ENCODE measurements at places on chromosomes 6 and 20.

GRCh38 chr20:38224531-38224930 is 36.0 kb downstream of the KIAA1755 start:
- peak; percentile 39 for DNase-seq

- no peak for DNase-seq
Observed at GRCh38 chr6:131958095-131958494, 6.9 kb upstream of the CCN2 start.

GRCh38 chr6:141451511-141452353 is 681.0 kb upstream of the GJE1 start:
- DNase-seq, result no peak

DNA sequence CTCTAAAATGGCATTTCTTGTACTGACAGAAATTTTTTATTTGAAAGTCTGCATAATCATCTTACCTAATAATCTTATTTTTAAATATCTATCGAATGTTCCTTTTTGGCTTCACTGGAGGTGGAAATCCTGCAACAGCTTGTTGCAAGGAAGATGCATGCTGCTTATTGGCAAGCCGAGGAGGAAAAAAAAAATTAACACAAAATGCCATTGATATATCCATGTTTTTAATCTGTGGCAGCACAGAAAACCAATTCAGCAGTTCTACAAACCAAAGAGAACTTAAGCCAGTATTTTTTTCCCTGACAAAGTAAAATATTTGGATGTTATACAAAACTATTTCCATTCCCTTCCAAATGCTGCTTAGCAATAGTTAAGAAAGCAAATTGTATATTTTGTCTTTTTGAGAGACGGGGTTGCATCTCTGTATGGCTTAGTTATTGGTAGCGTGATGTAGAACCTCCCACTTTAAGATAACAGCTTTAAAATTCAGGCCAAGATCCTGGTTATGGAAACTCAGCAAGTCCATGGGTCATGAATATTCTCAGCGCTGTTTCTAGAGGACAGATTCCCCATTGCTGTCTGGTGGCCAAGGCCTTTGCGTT is 231.4 kb downstream of the TMEM242 start:
- no peak for DNase-seq

DNA sequence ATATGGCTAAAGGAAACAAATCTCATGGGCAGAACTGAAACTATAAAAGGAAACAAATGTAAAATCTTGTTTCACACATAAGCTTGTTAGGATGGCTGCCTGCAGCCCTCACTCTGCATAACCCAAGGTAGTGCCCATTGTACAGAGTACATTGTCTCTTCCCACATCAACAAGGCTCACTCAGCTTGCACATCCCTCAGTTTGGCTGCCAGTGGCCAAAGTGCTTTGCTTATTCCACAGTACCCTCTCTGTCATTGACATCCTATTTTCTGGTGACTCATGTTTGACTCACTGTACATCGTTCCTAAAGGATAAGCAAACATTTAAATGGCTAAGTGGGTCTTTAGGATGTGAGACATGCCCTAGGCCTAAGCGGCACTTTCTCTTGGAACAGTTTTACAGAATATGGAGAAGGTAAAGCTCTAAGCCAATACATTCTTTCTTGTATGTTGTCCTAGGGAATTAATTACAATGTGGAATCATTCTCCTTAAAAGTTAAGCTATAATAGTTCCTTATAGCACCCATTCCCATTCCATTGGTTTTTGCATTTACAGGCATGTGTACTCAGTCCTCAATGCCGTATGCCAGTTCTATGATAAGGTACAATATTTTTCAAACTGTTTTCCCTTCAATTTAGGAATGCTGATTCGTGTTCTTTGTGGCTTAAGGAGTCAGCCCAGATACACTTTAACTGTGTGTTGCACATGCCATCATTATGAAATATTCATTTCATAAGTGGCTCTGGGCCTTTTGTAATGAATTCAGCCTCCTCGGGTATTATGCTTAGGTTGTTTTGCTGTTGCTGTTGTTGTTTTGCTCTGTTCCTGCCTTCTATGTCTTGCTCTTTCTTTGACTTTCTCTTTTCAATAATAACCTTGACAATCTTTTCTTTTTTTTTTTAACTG is 5.5 kb downstream of the ANKEF1 start:
- peak; percentile 75 for DNase-seq

- peak; percentile 21 for DNase-seq
Observed at GRCh38 chr6:145704143-145704781, 31.1 kb downstream of the EPM2A start.

- no peak for DNase-seq
Observed at GRCh38 chr6:35083507-35083906, 57.6 kb downstream of the TCP11 start.

GRCh38 chr6:83432636-83433035 is 1.8 kb upstream of the ME1 start:
- no peak for DNase-seq

- no peak for DNase-seq
Observed at GRCh38 chr6:125519367-125519766, 217.6 kb upstream of the HDDC2 start.

DNA sequence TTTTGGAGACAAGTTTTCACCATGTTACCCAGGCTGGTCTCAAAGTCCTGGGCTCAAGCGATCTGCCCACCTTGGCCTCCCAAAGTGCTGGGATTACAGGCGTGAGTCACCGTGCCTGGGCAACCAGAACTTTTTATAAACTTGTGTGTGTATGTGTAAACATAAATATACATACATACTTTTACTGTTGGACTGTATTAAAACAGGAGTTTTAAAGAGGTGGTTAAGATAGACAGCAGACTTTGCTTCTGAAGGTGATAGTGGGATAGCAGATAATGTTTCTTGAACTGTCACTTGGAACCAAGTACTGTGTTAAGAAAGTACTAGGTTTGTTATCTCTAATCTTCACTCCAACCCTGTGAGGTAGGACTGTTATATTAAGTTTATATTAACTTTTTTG is 28.6 kb upstream of the MAPK13 start:
- DNase-seq, result no peak

GRCh38 chr6:132812255-132812732 is 2.1 kb upstream of the RPS12 start:
- DNase-seq, result no peak

DNA sequence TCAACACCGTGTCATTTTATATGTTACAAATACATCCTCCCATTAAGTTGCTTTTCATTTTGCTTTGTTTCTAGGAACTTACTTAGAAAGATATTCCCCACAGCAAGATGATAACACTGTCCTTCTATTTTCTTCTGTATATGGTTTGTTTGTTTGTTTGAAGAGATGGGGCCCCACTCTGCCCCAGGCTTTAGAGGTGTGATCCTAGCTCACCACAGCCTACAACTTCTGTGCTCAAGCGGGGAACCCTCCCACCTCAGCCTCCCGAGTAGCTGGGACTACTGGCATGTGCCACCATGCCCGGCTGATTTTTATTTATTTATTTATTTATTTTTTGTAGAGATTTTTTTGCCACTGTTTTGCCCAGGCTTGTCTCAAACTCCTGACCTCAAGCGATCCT is 14.2 kb upstream of the GMDS start:
- no peak for DNase-seq

GRCh38 chr6:150999576-150999975 is 134.1 kb downstream of the MTHFD1L start:
- no peak for DNase-seq

- DNase-seq, result no peak
Observed at GRCh38 chr6:101276066-101276465, 117.4 kb upstream of the GRIK2 start.

- DNase-seq, result no peak
Observed at GRCh38 chr6:131083687-131084086, 20.6 kb upstream of the EPB41L2 start.

DNA sequence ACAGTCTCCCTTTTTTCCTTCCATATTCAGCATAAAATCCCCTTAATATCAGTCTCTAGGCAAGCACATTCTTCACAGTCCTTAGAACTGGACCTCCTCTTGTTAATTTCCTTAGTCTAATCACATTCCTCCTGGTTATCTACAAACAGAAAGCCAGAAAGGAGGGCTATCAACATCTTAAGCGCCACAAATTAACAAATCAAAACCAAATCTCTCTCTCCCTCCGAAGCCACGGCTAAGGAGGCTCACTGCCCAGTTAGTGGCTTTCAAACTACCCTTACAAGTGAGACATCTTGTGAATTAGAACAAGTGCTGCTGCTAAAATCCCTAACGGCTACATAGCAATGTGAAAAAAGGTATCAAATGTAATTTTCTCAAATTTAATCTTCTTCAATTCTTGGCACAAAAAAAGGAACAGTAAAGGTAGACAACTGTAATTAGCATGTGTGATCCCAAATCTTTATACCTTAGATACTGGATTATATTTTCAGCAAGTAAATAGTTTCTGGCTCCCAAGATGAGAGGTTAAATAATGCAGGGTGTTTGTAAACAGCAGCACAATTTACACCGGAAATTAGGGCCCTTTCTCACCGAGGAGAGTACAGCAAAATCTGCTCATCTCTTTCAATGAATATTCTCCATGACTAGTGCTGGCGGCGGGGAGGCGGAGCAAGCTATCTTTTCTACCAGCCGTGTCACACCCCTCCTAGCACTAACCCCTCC is 1.4 kb upstream of the TRIM39 start:
- DNase-seq, result peak; percentile 55

DNA sequence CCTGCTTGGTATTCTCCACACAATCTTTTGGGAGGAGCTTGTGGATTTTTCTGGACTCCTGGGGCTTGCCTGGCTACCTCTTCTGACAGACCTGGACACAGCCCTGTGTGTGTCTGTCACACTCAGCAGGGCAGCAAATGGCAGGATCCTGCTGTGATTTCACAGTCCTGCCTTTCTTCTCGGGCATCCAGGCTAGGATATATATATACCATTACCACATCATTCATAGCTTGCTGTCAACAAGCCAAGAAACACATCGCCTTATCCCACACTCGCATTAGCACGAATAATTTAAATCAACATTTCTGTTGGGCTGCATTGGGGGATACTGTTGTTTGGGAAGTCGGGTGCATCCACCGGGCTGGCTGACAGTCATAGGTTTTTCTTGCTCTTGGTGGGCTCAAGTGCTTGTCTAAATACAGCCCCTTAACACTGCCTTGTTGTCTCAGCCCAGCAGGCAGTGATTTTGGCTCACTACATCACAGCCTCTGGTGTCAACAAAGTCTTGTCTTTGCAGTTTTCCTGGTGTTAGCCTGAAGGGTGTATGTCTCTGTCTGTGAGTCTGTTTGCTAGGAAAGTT is 154.9 kb upstream of the FERMT1 start:
- DNase-seq, result no peak

- DNase-seq, result no peak
Observed at GRCh38 chr6:133101790-133102189, 139.4 kb upstream of the EYA4 start.

GRCh38 chr6:12010635-12011275 is 1.4 kb upstream of the HIVEP1 start:
- no peak for DNase-seq

- no peak for DNase-seq
Observed at GRCh38 chr20:4880051-4880450, 121.3 kb downstream of the SLC23A2 start.

DNA sequence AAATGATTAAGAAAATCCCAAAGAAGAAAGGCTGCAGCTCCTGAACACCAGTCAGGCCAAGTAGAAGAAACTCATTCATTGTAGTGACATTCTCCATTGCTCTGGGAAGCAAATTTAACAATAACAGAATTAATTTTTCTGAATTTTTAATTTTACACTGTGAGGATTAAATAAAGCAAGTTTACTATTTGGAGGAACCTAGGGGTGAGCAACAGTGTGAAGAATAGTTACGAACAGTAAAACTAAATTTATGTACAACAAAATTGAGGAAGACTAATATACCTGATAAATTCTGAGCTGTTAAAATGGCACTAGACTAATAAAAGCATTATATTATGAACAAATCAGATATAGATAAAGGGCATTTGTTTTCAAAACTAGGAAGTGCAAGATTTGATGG is at the start of gene OR12D3:
Gene OR12D3, minus strand, starts transcription at position 101 of the 400 bp plus-strand sequence. Its CDS starts 4 bp downstream, at position 97.
- no peak for DNase-seq

DNA sequence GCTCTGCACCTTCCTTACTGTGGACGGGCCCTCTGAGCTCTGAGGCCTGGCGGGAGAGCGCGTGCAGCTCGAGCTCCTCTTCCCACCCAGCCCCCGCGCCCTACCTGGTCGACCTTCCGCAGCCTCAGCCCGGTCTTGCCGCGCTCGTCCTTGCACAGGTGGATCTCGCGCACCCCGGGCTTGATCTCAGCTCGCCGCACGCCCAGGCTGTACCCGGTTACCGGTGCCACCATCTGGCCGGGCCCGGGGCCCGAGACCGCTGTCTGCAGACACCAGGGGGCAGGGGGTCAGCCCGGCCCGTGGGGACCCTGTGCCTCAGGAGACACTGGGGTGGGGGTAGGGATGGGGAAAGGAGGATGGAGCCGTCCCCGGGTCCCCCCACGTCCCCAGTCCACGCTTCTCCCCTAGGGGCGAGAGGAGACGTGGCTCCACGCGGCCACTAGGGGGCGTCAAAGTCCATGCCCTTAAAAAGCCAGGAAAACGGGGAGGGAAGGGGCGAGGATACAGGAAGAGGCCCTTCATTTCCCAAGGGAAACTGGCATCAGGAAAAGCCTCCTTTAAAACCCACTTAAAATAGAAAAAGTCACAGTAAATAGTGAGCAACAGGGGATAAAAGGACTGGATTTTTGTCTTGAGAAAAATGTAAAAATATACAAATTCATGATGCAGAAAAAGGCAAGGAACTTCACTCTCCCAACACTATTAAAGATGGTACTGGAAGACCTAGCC is 15.5 kb downstream of the SDCBP2 start:
- DNase-seq, result peak; percentile 90

- DNase-seq, result peak; percentile 71
Observed at GRCh38 chr6:134063966-134064445, 11.6 kb upstream of the SLC2A12 start.

- DNase-seq, result no peak
Observed at GRCh38 chr20:18909254-18909653, 95.7 kb downstream of the SCP2D1 start.

GRCh38 chr20:47126709-47127108 is 229.8 kb downstream of the ZMYND8 start:
- no peak for DNase-seq

DNA sequence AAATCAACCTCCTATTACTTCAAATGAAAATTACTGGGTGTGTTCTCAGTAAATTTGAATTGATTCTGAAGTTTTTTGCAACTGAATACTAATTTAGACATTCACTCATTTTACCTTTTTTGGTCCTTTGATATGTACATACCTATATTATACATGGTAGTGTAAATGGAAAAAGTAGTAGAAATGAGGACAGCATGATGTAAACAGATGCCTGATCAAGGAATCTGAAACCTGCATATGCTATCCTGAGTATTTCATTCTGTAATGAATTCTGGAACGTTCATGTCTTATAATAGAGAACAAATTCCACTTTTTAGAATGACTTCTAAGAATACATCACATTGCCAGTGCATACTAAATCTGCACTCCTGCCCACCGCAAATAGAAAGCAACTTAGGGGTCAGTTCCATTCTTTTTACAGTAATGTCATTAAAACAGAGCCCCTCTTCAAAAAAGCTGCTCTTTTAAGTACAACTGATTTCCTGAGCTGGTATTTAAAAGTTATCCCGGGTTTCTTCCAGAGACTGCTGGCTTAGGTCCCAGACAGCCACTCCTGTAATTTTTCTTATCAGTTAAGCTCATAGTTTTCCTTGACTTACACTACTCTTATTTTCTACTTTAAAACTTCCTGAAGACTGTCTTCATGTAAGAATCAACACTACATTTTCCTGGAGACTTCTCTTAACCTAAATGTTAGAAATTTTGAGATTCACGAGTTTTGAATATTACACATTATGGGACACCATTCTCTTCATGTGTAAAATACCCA is 48.4 kb downstream of the MAP3K7 start:
- DNase-seq, result no peak

- no peak for DNase-seq
Observed at GRCh38 chr6:138175596-138175995, 13.9 kb downstream of the ARFGEF3 start.
